AG08395 (cell line): ENCODE measurements at places on chromosomes 2 and 18.
A peak's percentile ranks its signal among the peaks of the same experiment; 100 is the strongest.

GRCh38 chr2:112242384-112242783 is 12.5 kb downstream of the ZC3H8 start:
- no peak for DNase-seq

- DNase-seq = no peak
Measured at GRCh38 chr2:152518641-152519580, 183.9 kb downstream of the FMNL2 start.

GRCh38 chr2:1625281-1626001 is 118.9 kb downstream of the PXDN start:
- peak; percentile 58 for DNase-seq

- DNase-seq = no peak
Measured at GRCh38 chr2:231900972-231901371, 25.2 kb downstream of the NPPC start.

GRCh38 chr18:28689588-28689987 is 512.7 kb upstream of the CDH2 start:
- DNase-seq = no peak

GRCh38 chr2:234308813-234309195 is 188.1 kb downstream of the ARL4C start:
- DNase-seq = peak; percentile 23
